ENCODE measurements at places on chromosomes 1 and 21.

DNA sequence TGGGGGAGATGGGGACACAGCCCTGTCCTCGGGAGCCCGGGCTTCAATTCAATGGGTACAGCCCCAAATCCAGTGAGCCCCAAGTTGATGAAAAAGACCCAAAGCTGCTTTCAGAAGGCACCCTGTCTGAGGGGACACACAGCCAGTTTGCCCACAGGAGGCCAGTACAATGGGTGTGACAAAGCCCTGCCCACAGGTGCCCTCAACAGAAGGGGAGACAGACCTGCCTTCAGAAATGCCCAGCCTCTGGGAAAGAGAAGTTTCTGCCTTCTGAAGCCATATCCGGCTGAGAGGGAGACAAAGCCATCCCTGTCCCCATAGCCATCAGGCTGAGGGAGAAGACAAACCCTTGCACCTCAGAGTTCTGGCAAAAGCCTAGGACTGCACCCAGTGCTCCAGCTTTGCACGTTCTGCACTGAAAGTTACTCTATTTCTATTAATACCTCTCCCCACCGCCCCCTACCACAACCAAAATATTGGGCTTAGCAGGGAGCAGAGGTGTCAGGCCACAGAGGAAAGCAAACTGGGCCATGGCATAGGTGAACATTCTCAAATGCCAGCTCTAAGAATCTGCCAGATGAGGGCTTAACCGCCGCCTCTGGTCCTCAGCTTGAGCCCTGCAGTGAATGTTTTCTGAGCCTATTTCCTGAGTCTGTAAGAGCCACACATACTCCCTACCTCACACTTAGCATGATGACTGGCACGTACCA is 18.0 kb upstream of the PTAFR start:
- DNase-seq, result no peak

DNA sequence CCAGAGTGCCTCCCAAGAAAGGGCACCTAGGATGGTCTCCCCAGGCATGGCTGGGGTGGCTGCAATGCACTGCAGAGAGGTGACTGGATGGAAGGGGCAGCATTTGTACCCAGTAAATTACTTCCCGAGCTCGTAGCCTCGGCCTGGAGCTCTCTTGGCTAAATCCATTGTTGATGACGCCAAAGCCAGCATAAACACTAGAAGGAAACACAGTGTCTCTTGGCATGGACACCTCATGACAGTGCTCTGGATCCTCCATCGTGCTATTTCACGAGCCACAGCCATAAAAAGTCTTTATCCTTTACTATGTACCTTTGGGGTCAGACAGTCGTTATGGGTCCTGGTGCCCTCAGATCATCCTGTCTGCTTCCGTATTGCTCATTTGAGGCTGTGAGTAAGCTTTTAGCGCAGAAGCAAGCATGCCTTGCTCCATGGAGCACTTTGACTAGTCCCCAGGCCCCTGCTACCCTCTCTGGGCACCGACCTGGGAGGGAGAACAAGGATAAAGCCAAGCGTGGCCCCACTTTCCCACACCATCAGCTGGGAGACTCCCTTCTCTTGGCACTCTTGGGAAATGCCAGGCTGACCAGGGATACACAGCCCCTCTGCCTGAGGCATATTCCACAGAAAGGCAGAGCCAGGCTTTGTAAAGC is 10.3 kb upstream of the PRELP start:
- DNase-seq, result no peak

- no peak for DNase-seq
Measured at GRCh38 chr1:87121711-87122163, 206.9 kb upstream of the LMO4 start.

DNA sequence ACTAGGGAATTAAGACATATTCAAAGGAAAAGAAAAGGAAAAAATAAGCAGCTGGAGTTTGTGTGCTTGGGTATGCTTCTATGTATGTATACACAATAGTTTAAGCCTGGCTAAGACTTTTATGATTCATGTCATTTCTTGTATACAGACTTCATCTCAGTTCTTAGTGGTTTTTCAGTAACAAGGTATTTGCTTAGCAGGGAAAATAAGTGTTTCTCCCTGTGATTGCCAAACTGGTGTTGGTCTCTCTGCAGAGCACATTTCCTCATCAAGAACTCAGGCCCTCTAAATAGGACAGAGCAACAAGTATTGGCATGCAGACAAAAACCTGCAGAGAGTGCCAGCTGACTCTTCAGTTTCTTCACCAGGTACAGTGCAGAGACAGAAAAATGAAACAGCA is 484.4 kb upstream of the ZRANB2 start:
- DNase-seq, result no peak

DNA sequence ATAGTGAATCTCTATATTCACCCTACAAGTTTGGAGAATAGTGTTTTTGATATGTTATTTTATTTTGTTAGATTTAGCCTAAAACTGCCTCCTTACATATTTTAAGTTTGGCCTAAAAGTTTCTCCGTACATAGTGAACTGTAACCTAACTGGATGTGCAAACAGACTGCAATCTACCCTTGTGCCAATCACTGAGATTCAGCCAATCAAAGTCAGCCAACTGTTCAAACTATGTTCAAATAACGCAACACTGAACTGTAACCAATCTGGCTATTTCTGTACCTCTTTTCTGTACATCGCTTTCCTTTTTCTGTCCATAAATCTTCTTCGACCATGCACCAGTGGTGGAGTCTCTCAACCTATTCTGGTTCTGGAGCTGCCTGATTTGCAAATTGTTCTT is 11.8 kb upstream of the DMRTB1 start:
- no peak for DNase-seq

- no peak for DNase-seq
Measured at GRCh38 chr1:117600325-117600943, 5.4 kb upstream of the TENT5C start.

GRCh38 chr1:214066936-214067335 is 79.2 kb downstream of the PROX1 start:
- DNase-seq, result no peak

DNA sequence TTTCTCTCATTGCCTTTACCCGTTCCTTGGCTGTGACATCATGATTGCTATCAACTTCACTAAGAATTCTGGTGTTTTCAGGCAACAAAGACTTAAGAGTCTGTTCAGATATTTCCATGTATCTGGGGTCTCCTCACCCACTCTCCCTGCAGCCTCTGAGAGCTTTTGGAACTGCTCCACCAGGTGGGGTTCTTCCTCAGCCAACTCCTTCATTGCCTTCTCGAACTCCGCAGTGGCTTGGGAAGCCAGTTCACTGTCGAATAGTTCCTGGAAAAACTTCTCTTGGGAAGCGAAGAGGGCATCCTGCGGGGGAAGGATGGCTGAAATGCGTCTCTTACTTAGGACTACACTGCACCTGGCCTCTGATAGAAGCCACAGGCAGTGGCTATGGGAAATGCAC is 2.1 kb downstream of the PEX19 start:
- no peak for DNase-seq

DNA sequence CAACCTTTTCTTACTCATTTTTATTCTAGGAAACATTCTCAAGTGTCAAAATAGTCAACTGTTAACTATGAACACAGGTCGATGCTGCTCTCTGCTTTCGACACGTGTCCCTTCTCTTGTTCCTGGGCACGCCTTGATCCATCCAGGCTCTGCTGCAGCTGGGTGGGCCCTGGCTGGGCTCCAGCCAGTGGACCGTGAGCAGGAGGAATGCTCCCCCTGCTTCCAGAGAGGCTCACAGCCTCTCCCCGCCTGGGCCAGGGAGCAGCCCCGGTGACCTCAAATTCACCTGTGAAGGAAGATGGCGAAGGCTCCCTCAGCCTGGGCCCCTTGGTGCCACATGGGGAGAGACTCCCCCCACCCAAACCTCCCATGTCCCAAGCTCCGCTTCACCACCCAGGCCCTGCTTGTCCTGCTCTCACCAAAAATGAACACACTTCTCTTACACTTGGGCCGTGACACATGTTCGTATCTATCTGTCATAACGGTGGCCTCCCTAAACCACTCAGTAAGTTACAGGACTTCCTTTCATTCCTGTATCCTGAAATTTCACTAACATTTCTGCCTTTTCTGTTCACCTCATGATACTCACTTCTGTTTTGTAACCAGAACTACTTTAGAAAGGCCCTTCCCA is 24.6 kb upstream of the ADARB1 start:
- DNase-seq, result no peak

GRCh38 chr1:72759486-72759885 is 477.1 kb upstream of the NEGR1 start:
- DNase-seq, result no peak

DNA sequence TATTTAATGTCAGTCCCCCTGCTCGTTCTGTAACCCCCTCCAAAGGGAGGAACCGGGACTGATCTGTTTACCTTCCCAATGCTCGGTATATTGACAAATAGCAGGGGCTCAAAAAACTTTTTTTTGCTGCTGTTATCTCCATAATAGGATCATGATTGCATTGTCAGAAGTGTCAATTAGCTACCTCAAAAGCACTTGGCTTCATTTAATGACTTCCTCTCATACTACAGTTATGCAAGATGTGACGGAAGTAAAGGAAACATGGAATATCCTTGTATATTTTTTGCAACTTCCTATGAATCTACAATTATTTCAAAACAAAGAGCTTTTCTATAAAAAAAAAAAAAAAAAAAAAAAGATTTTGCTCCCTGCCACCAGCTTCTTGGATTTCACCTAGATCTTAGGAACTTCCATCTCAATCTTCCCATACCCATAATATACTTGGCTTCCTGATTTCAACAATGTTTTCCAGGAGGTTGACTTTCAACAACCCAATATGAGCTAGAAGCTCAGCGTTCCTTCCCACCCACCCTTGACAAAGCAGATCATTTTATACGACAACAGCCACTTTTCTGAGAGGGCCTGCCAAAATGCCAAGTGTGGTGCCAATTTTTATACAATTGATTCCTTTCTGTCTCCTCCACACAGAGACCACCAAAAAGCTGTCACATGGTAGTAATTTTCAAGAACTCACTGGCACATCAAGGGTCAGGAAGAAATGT is 71.7 kb downstream of the SETD4 start:
- DNase-seq, result no peak

GRCh38 chr1:155976062-155976912 is 2.1 kb downstream of the ARHGEF2 start:
- peak; percentile 81 for DNase-seq

- DNase-seq, result no peak
Measured at GRCh38 chr1:220164116-220164515, 70.2 kb downstream of the IARS2 start.

- DNase-seq, result no peak
Measured at GRCh38 chr1:119725626-119726025, 13.9 kb downstream of the PHGDH start.

DNA sequence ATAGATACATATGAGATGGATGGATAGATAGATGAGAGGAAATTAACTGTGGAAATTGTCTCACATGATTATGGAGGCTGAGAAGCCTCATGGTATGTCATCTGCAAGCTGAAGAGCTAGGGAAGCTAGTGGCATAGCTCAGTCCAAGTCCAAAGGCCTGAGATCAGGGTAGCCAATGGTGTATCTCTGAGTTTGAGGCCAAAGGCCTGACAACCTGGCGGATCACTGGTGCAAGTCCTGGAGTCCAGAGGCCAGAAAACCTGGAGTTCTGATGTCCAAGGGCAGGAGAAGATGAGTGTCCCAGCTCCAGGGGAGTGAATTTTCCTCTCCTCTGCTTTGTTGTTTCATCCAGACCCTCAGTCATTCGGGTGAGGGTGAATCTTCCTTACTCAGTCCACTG is 43.9 kb upstream of the SPOCD1 start:
- DNase-seq, result no peak

DNA sequence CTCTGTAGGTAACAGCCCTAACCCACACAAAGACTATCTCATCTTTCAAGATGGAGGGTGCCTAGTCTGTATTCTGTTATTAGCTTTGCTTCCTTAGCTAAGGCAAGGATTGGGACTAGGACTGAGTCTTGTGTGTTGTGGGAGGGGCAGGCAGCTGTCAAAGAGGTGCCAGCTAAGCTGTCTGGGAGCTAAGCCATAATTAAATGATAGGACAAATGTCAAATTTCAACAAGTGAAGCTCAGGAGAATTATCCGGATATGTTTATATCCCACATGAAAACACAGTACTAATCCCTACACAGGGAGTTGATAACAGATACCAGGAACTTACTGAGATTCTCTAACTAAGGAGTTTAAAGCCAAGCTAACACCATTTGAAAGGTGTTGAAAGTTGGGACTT is 70.5 kb upstream of the NGF start:
- DNase-seq, result peak; percentile 52

GRCh38 chr1:53065391-53065790 is 3.4 kb downstream of the PODN start:
- no peak for DNase-seq

GRCh38 chr1:86773341-86774288 is 69.2 kb downstream of the SH3GLB1 start:
- DNase-seq, result no peak

DNA sequence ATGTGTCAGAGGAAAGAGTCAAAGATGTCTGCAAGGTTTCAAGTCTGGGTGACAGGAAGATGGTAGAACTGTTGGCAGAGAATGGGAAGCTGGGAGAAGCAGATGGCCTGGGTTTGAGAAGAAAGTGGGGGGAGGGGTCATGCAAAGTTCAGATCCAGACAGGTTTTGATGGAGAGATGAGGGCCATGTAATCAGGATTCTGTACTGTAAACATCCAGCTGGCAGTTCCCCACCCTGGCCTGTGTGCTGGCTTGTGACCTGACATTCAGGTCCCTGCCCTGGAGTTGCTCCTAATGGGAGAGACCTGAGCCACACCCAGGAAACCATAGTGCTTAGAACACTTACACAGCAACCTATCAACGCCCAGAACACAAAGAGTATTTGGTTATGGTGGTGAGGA is 15.6 kb upstream of the ETV3 start:
- DNase-seq, result no peak

DNA sequence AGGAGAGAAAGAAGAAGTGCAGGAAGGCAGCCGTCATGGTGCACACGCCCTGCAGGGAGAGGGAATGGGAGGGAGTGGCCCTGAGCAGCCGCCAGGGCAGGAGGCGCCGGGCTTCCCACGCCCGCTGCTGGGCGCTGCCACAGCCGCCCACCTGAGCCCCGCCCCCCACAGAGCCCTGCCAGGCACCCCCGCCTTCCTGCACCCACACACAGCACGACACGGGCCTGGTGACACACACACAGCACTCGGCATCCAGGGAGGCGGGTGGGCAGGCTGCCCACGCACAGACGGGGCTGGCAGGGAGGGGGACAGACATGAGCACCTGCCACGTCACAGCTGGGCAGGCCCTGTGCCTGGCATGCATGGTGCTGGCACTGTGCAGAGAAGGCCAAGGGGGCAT is 27.5 kb downstream of the ADGRB2 start:
- DNase-seq, result no peak

DNA sequence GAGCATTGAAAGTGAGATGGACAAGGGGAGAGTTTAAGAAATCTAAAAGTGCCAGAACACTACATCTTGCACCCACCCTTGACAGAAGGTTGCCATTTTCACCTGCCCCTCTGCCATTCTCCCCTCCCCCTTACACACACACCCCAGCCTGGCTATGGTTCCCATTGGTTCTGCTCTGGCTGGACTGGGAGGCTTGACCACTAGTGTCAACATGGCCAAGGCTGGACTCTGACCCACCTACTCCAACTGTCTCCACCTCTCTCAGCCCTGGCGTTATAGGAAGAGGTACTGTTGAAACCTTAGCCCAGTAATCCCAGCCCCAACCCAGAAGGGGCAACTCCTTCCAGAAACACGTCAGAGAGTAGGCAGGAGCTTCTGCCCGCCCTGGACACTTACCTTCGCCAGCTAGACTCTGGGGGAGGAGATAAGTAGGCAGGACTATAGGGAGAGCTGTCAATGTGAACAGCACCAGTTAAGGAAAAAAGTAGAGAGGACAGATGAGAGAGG is 4.5 kb downstream of the CRTC2 start:
- no peak for DNase-seq
